ENCODE measurements at places on chromosomes 13 and 19.

GRCh38 chr19:1238369-1239303 is 831 bp upstream of the CBARP start:
- no peak for DNase-seq

GRCh38 chr13:96090240-96091101 is 564 bp downstream of the HS6ST3 start:
- no peak for DNase-seq

- DNase-seq = peak; percentile 88
These were observed 7.7 kb downstream of the PLEKHF1 start for GRCh38 chr19:29672933-29673336.

DNA sequence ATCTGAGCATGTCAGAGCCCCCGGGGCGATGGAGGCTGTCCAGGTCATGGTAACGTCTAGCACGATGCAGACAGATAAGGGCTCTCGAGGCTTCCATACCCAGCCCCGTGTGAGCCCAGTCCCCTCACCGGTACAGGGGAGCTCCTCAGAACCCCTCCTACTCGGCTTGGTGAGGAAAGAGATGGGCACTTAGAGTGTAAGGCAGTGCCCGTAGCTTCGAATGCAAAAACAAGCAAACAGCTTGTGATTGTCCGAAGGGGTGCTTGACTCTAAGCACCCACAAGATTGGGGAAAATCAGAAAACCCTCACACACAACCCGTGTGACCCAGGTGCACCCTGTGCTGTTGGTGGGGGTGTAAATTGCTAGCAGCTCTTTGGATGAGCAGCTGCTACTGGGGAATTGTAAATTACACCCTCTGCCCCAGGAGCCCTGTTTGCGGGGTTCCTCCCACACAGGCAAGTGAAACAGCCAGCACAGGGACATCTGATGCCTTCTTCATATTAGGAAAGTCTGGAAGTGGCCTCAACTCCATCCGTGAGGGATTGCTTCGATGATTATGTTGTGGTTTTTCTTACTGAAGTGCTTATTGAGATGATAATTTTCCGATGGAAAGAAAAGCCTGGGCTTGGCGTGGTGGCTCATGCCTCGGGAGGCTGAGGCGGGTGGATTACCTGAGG is 918 bp upstream of the PSPN start:
- no peak for DNase-seq

DNA sequence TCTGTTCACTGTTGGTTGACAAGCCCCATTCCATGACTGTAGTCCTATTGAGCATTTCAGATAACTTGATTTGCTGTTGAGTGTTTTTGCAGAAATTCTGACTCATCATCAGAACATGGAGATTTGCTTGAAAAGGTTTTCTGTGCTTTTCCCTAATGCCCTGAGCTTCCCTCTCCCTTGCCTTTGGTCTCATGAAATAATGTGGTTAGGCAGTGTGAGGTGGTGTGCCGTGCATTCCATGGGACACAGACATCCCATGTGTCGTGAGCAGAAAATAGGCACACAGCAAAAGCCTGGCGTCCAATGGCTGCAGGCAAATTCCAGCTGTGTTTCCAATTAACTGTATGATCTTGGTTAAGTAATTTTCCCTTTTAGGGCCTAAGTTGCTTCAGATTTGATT is 197.4 kb downstream of the DLEU7 start:
- DNase-seq = no peak

- no peak for DNase-seq
These were observed 15.8 kb downstream of the TMED1 start for GRCh38 chr19:10820173-10820572.

DNA sequence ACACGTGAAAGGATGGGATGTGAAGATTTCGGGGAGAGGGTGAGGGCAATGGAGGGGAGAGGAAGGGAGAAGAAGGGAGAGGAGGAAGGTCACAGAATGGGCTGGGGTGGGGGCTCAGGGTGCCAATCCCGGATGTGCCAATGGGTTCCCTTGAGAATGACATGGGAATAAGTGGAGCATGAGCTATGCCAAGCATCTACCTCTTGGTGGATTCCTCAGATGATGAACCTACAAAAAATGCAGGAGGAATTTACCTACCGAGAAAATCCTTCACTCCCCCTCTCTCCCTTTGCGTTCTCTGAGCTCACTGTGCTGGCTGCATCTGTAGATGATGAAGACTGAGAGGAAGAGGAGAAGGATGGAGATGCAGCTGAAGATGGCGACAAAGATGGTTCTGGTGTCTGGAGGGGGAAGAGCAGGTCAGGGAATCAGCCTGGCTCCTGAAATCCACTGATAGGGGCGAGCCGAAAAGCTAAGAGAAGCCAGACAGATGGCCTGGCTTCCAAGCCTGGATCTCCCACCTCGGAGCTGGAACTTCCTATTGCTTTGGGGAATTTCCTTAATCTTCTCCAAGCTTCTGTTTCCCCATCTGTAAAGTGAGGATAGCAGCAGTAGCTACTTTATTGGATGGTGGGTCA is 21.6 kb downstream of the VSTM1 start:
- no peak for DNase-seq

- DNase-seq = no peak
These were observed 133.4 kb upstream of the SPACA7 start for GRCh38 chr13:112242777-112243176.

DNA sequence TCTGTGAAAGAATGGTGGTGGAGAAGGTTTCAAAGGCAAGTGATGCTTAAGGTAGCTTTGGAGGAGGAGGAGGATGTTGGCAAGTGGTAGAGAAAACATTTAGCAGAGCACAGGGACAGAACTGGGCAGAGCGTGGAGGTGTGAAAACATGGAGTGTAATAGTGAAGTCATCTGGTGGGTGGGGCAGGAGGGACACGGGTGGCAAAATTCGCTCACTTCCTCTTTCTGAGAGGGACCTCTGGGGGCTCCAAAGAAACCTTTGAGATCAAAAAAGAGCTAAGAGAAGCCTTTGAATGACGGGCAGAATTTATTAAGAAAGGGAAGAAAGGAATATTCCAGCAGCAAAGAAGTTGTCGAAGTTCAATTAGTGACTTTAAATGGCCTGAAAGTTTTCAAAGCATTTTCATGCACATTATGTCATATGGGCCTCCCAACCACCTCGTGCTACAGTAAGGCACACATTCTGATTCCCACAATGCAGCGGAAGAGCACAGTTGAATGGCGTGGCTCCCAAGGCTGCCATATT is 82.8 kb downstream of the STARD13 start:
- no peak for DNase-seq

DNA sequence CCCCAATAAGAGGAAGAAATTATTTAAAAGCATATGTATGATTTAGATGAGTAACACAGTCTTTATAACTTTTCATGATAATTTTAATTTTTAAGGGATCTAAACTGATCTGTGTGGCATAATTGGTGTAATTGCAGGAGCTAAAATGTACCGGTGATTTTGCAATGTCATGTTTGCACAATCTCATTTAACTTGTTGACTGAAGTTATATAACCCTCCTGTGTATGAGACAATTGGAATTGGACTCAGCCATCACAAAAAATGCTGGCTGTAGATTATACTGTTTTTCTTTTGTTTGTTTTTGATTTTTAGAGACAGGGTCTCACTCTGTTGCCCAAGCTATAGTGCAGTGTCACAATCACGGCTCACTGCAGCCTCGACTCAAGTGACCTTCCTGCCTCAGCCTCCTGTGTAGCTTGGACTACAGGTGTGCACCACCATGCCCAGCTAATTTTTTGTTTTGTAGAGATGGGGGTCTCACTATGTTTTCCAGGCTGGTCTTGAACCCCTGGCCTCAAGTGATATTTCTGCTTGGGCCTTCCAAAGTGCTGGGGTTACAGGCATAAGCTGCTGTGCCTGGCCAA is 26.1 kb downstream of the FGF9 start:
- no peak for DNase-seq

- no peak for DNase-seq
These were observed 229.0 kb downstream of the KLF5 start for GRCh38 chr13:73287831-73288230.

- DNase-seq = peak; percentile 94
These were observed at the start of gene KANK3 for GRCh38 chr19:8342684-8343482. Gene KANK3, minus strand, starts transcription at chr19:8343262. Its CDS starts 5,434 bp downstream, at chr19:8337828.

GRCh38 chr13:100597253-100597652 is 8.7 kb upstream of the GGACT start:
- DNase-seq = no peak

DNA sequence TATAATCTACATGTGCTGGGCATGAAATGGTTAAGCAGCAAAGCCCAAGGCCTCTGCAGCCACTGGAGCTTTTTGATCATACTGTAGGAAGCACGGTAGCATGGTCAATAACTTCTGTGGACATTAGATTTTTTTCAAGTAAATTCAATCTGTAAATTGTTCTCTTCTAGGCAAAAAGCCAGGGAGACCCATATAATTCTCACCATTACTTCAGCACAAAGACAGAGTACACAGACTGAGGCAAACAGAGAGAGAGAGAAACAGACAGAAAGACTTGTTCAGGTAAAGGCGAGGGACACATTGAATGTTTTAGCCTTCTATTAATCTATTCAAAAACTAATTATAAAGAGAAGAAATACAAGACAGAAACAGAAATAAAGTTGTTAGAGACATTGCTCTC is 349.4 kb downstream of the RFC3 start:
- no peak for DNase-seq

DNA sequence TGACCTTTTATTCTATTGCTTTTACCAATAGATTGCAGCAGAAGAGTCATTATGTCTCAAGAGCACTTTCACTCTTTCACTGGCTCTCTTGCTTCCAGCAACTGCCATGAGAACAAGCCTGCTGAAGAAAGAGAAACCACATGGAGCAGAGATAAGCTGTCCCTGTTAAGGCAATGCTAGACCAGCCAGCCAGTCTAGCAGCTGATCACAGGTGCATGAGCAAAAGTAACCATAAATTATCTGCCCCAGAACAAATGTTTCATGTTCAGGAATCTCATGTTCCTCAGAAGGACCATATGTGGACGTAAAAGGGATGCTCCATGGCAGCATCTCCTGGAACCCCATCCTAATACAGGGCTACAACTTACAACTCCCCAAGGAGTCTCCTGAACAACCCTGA is 20.4 kb upstream of the DCLK1 start:
- DNase-seq = no peak

DNA sequence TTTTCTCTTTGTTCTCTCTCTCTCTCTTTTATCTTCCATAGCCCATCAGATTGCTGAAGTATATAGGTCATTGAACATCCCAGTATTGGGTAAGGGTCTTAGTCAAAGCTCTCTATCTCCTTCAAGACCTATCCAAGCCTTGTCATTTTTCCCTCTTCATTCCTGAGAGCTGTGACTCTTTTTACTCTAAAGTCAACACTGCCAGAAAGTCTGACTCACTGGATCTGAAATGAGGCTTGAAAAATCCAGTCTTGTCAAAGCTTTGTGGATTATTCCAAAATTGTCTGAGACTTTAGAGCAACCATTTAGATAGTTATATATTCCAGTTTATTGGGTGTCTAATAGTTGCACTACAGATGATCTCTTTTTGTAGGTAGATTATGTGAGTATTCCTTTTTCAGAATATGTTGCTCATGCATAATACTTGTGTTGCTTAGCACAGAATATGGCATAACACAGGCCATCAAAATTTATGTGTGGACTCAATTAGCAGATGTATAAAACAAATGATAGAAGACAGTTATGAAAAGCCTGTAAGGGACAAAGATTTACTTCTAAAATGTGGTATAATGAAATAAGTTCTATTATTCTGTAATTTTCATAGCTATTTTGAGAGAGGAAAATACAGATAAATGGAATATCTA is 389.3 kb upstream of the PCDH9 start:
- no peak for DNase-seq

- DNase-seq = no peak
These were observed 3.4 kb downstream of the ZMYM2 start for GRCh38 chr13:19961924-19962323.

- DNase-seq = no peak
These were observed 19.6 kb upstream of the PTPRS start for GRCh38 chr19:5360003-5360780.

- DNase-seq = no peak
These were observed 589.9 kb downstream of the TBC1D4 start for GRCh38 chr13:74892096-74892495.

DNA sequence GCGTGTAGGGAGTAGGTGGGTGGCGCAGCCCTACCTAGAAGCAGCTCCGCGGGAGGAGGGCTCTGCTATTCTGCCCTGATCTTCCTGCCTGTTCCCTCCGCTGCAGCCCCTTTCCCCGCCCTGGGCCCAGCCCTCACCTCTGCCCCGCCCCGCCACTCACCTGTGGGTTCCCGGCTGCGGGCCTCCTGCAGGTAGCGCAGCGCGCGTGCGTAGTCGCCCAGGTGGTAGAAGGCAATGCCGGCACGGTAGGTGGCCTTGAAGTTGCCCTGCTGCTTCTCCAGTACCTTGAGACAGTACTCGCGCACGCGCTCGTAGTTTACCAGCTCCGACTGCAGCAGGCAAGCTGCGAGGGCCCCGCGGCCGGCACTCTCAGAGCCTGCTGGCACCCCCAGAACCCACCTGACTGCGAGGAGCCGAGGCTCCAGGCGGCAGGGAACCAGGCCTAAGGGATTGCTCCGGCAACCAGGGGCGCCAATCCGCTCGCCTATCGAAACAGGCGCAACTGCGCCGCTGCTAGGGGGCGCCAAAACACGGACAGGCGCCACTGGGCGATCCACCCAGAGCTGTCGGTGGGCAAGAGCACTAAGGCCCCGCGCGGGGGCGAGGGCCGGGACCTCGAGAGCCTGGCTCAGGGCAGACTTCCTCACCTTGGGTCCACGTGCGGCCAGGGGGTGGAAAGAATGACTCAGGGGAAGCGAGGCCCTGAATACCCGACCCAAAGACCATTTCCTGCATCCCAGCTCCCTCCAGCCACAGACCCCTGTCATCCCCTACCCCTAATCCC is 965 bp downstream of the TTC9B start:
- no peak for DNase-seq

DNA sequence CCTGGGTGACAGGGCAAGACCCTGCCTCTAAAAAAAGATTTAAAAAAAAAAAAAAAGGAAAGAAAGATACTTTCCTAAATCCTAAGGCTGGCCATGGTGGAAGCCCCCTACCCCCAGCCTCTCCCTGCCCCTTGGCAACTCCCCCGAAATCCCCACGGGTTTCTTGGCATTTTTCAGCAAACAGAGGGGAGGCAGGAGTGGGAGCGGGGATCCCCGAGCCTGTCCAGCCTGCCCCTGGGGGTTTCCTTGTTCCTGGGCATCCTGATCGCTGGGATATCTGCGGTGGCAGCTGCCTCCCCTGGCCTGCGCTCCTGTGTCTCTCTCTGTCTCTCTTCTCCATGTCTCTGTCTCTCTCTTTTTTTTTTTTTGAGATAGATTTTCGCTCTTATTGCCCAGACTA is 3.4 kb upstream of the EBI3 start:
- no peak for DNase-seq

- DNase-seq = no peak
These were observed 10.8 kb upstream of the ILF3 start for GRCh38 chr19:10643172-10643967.

DNA sequence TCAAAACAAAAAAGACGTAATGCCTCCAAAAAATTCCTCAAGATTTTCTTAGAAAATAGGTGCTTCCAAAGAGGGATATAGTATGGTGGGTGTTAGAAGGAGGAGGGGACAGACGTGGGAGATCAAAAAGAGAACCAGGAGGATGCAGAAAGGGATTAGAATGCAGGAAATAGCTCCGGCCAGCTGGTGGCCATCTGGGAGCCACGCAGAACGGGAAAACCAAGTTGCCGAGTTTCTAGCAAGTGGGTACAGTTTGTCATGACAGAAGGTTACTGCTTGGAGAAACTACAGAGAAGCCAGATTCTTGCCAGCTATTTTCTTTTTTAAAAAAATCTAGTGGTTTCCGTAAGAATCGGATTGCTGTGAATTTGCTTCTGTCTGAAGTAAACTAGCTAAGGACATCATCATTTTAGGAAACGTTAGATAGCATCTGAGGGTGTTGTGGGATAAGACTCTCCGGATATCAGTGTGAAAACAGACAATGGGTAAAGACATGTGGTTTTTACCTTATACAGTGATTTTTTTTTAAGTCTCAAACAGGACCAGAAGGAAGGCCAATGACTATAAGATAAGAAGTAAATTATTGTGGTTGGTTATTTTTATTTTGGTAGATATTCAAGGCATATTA is 104.9 kb downstream of the HSPH1 start:
- DNase-seq = no peak
